ENCODE measurements at places on chromosomes 1 and 21. TPM values are rescaled to one million over a fixed set of nuclear protein-coding genes. Genes with fewer than 3 reads are reported as not detected.

PLA2G2D gene
- not detected for total RNA-seq

KCNJ6 gene
- under 0.01 TPM for total RNA-seq

FAM3B gene
- total RNA-seq, result not detected

ARHGEF10L gene
- total RNA-seq, result 9.7 TPM

MRPL20 gene
- 138 TPM for total RNA-seq

Data from epithelial cell of alveolus of lung (primary cell).